NCI-H460 (cell line): ENCODE measurements at places on chromosomes 4 and X. TPM values are rescaled to one million over a fixed set of nuclear protein-coding genes. Genes with fewer than 3 reads are reported as not detected.
A peak's percentile ranks its signal among the peaks of the same experiment; 100 is the strongest.

DNA sequence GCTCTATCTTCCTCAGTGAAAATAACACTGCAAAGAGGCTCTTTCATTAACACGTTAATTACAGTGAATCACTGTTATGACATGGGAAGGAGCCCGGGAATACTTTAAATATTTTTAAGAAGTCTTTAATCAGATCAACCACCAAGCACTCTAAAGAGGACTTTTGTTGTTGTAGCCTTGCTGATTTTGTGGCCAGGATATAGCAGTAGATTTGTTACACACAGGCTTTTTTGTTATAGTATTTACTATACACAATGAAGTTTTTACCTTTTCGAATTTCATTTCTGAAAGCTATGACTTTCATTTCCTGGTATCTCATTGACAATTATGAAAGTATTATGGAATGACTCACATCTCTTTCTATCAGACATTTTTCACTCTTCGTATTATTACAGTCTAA is 20.3 kb downstream of the FGF13 start:
- DNase-seq, result no peak

DNA sequence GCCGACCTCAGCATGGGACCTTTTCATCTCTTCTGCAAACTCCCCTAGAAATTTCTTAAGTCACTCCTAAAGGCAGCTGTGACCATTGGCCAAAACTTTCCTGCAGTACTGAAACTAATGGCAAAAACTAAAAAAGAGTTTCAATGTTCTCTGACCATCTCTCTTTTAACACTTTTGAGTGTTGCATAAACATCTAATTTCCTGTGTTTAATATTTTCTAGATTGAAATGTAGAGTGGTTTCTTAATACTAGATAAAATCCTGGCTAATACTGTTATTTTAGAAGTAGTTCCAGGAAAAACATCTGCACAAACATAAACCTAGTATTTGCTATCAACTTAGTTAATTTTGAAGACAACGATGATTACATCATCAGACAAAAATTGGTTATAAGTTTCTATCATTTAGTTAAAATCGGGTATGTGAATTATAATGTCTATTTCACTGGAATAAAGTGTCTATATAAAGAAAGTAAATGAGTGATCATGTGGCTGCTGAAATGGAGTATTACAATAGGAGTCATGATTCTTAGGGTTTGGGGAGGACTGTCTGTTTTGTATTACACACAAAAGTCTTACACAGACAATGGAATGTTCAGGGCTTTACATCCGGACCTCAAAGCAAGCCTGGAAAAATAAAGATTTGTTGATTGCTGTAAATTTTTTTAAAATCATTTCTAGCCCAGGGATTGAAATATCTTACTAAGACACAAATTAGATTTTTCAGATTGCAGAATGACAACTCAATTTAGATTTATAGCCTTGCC is 1323.4 kb downstream of the C4orf33 start:
- DNase-seq, result no peak

GRCh38 chrX:74467656-74468055 is 46.4 kb downstream of the SLC16A2 start:
- DNase-seq, result no peak

- no peak for DNase-seq
Observed at GRCh38 chr4:80017125-80017854, 55.7 kb downstream of the ANTXR2 start.

- DNase-seq, result peak; percentile 77
Observed at GRCh38 chrX:47802589-47802988, 34.1 kb upstream of the ZNF81 start.

- DNase-seq, result no peak
Observed at GRCh38 chr4:175951794-175952193, 113.8 kb upstream of the WDR17 start.

DNA sequence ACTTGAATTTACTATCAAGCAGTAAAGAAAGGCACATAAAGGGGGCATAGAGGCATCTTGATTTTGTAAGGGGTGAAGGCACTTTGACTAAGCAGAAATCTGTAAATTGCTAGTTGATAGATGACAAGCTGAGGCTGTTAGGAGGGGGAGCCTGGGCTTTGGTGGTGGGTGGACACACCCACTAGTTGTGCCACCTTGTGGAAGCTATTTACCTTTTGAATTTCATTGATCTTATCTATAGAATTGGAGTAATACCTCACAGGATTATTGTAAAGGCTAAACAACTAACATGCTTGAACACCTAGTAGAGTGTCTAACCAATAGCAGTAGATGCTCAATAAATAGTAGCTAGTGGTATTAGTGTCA is 142.8 kb upstream of the KCNIP4 start:
- no peak for DNase-seq

GRCh38 chrX:151873096-151873495 is 39.6 kb upstream of the MAGEA4 start:
- no peak for DNase-seq

DNA sequence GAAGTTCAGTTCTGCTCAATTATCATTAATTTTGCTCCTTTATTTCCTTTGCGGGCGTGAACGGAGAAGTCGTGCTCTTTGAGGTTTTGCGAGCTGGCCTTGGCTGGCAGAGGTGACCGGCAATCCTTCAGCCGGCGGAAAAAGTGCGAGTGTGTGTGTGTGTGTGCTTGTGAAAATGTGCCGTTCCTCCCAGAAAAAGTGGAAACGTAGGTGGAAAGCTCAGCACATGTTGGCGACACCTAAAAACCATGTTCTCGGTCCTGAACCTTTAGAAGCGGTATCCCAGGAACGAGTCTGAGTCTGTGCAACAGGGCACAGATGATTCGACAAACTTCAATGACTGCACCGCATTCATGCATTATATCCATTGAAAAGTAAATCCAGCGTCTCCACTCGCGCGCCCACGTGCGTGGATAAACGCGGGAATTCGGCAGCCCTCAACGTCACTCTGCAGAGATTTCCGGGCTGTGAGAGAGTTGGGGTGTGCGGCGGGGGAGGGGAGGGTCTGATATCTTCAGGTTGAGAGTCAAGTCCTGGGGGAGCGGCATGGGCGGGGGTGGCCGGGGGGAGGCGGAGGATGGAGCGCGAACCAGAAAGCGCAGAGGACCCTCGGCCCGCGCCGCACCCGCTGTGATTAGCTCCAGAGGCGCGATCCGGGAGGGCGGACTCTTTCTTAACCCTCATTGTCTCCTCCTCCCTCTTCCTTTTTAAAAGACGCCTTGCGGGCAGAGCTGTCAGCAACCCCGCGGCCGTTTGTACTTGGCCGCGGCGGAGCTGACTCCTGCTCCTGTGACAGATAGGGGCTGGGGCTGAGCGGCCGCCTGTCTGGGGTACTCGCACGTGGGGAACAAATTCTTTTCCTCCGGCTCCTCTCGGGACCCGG is at the start of gene SHISA3:
SHISA3 (plus strand) TSS at position 737 of the 883 bp plus-strand sequence. CDS start 569 bp downstream, outside the sequence.
- no peak for DNase-seq

DNA sequence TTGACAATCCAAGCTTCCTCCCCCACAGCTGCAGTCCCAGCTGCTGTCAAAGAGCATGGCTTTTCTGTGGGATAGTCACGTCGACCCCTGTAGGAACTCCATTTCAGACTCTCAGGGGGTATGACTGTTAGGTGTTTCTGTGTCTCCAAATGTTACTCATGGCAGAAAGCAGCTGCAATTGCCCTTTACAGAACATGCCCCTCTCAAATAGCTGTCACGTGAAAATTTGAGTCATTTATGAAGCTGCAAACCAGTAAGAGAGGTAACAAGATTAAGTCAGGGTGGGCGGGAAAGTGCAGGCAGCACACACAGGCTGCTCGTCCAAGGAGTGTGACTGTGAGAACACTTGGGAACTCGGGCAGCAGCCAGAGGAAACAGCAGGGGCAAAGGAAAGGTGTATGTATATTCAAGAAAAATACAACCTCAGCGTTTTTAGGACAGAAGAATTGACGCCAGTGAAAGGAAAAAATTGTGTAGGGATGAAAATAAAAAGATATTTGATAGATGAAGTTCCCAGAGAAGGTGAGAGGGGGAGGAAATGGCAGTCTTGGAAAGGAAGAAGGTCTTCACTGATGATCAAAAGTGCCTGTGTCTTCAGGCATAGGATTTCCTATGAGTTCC is 66.5 kb upstream of the TMEM184C start:
- DNase-seq, result no peak

- DNase-seq, result no peak
Observed at GRCh38 chrX:79096145-79096556, 48.3 kb upstream of the GPR174 start.

GRCh38 chrX:155434906-155435743 is 23.3 kb downstream of the F8A3 start:
- DNase-seq, result no peak

DNA sequence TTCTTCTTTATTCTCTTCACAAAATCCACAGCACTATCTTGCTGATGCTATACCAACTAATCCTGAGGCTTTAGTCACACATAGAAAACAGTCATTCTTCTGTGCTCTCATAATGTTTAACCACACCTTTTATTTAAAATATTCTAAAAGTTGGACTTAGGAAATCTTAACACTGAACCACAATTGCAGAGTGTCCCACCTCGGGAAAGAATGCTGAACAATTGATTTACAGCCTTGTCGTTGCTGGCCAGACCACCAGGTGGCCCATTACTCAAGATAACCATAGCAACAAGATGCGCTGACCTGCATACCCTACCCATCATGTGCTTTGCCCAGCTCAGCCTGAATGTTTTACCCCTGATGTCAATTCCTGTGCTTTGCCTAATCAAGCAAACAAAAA is 100.8 kb downstream of the ARSJ start:
- no peak for DNase-seq

DNA sequence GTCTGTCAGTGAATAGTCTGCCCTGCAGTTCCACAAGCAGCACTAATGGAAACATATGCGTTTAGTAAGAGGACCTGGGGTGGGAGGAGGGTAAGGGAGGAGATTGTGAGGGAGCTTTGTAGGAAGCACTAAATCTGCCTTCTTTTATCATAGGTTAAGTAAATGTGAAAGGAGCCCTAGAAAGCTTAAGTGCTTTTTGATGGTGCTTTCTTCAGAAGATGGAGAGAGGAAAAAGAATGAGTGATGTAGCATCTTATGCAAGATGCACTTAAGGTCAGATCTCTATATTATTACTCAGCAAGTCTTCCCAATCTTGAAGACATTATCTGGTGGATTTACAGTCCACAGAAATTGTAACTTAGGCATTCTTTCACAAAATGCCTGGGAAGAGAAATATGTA is 322.7 kb downstream of the PDHA2 start:
- DNase-seq, result no peak

GRCh38 chrX:12709047-12709446 is 82.2 kb upstream of the PRPS2 start:
- no peak for DNase-seq

- no peak for DNase-seq
Observed at GRCh38 chr4:133799717-133800315, 401.8 kb downstream of the PABPC4L start.

GRCh38 chr4:139838811-139839210 is 173.2 kb downstream of the MGST2 start:
- no peak for DNase-seq

- peak; percentile 7 for DNase-seq
Observed at GRCh38 chr4:89949782-89950387, 55.2 kb downstream of the MMRN1 start.

DNA sequence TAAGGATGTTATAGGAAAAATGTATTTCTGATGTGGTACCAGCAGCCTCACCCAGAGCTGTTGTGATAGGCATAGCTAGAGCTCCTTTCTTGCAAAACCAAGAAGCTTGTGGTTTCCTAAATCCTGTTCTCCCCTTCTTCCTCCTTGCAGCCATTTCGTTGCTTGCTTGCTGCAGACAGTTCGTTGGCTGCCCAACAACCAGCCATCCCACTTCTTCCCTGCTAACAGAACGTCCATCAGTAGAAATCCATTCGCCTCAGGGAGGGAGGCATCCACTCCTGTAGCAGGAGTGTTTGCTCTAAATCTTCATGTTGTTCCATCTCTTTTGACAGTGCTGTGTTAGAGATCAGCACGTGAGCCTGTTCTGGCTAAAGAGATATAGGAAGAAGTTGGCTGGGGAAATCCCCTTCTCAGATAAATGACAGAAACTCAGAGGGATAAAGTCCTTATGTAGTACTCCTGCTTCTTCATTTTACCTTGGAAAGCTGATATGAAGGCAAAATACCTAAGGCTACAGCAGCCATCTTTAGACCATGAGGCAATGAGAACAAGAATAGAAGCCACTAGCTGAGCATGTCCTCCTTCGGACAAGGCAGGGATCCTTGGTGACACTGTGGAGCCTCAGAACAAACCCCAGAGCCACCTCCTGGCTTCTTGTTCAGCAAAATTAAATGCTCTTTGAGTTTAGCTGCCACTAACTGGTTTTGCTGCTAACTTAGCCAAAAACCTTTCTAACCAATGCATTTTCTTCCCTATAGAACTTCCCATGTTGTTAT is 68.4 kb upstream of the RELL1 start:
- DNase-seq, result no peak

- no peak for DNase-seq
Observed at GRCh38 chr4:60042941-60043340, 1157.2 kb upstream of the ADGRL3 start.

- DNase-seq, result no peak
Observed at GRCh38 chr4:102564399-102565059, 63.4 kb downstream of the NFKB1 start.

- peak; percentile 5 for DNase-seq
Observed at GRCh38 chrX:105190252-105190853, 30.1 kb downstream of the TEX13A start.

DNA sequence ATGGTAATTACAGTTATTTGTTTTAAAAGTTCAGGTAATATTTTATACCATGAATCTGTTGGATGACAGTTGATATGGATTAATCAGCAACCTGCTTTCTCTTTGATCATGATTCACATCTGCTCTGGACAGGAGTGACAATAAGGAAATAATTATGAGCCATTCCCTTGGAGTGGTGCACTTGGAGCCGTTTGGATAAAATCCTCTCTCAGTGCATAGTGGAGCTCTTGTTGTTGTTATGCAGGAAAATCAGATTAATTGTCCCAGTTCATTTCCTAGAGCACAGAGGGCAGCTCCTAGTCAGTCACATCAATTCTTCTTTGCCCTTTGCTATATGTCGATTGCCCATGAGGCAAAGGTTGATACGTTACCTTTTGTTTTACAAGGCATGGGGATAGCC is 668.3 kb upstream of the NR3C2 start:
- DNase-seq, result no peak

DNA sequence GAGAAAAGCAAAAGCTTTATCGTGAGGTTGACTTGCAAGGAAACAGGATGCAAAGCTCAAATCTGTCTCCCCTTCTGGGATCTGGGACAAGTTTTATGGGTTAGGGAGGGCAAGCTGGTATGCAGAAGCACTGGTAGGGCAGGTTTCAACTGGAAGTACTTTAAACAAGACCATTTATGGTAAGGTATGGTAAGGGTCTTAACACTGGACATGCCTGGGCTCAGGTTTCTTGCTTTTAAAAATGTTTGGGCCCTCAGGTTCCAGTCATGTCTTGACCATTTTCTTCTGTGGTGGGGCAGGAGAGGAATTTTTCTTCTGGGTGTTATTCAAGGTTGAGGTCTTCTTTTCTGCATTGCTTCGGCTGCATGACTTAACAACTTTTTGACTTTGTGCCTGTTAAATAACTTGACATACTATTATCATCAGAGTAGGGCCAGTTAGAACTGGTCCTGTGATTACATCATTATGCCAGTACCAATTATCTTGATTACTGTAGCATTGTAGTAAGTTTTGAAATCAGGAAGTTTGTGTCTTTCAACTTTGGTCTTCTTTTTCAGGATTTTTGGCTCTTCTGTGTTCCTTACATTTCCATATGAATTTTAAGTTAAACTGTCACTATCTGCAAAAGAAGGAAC is 33.7 kb downstream of the CD38 start:
- DNase-seq, result no peak

ANXA3 gene
- 114 and 117 TPM in 2 replicates for total RNA-seq

TMPRSS11D gene
- total RNA-seq, result not detected in 2 replicates

RNF150 gene
- 0.35 and 0.40 TPM in 2 replicates for total RNA-seq

C4orf51 gene
- total RNA-seq, result not detected in 2 replicates

ZAR1 gene
- total RNA-seq, result not detected in 2 replicates

MSANTD1 gene
- total RNA-seq, result 0.20 and 0.32 TPM in 2 replicates

AFP gene
- 0.25 TPM in 1 of 2 replicates, not detected in the other for total RNA-seq

ASB12 gene
- 0.07 TPM in 1 of 2 replicates, not detected in the other for total RNA-seq

MTNR1A gene
- not detected in 2 replicates for total RNA-seq

XAGE1A gene
- total RNA-seq, result 0.25 TPM in 1 of 2 replicates, not detected in the other

CT55 gene
- not detected in 2 replicates for total RNA-seq
